ENCODE measurements at places on chromosomes 7 and 10.
A peak's percentile ranks its signal among the peaks of the same experiment; 100 is the strongest.

GRCh38 chr7:28106321-28106829 is 74.2 kb downstream of the JAZF1 start:
- peak; percentile 59 for DNase-seq

DNA sequence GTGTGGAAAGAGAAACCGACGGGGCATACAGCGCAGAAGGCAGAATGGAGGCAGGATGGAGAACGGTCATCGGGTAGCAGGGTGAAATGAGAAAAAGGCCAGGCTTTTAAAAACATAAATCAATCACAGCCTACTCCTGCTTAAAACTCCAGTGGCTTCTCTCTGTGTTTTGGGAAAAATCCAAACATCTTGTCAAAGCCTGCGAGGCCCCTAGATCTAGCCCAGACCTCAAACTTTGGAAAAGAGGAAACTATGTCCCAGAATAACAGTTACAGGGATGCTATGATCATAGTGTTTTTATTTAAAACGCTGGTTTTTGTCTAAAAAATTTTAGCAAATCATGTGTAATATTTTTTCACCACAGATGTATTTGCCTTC is 41.1 kb downstream of the PPP1R3C start:
- no peak for DNase-seq

DNA sequence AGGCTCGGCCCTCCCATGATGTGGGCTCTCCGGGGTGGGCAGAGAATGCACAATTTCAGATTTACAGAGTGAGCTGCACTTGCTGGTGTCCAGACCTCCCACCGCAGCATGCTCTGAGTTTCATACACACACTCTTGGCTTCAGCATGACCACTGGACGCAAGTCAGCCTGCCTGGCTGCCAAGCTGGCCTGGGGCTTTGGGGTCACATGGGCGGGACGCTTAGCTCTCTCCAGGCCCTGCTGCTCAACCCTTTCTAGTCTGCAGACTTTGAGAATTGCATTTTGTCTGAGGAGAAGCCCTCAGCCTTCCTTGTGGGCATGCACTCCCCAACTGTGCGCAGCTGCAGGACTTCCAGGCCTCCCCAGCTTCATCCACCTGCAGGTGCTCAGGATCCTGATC is 5.7 kb downstream of the CYP2E1 start:
- no peak for DNase-seq

- DNase-seq = no peak
Observed at GRCh38 chr10:131169146-131169545, 142.4 kb downstream of the TCERG1L start.

GRCh38 chr7:107660381-107661080 is at the start of gene SLC26A4:
SLC26A4 (plus strand) TSS chr7:107660828; CDS start chr7:107661642, 814 bp downstream.
- no peak for DNase-seq

DNA sequence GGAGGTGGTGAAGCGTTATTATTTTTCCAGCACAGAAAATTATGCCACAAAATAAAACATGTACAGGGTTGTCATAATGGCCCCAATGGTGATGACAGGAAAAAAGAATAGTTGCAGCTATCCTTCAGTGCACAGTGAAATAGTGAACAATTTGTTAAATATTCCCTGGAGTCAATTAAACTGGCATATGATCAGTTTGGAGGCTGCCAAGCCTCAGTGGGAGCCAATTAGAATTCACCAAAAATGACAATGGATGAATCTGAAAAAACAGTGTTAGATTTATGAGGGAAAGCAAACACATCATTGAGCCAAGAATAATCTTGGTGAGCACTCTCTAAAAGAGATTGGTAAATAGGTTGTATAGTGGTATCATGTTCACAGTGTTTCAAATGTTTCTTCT is 146.3 kb downstream of the OTUD1 start:
- no peak for DNase-seq

GRCh38 chr10:97867220-97867800 is 17.7 kb downstream of the GOLGA7B start:
- DNase-seq = no peak

DNA sequence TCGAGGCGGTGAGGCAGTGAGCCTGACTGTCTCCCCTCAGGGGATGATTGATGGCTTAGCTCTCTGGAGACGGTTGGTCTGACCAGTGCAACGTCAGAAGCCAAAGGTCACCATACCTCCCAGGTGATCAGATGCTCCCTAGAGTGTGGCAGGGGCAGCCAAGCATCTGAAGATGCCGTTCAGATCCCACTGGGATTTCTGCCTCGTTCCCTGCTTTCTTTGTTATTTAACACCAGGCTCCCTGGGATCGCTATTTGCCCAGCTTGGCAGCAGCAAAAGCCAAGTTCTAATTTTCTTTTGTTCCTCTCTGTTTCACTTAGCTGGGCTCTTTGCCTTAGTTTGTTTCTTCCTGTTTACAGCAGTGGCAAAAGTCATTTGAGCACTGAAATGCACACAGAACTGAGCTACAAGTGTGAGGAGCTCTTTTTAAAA is 53.5 kb upstream of the SVIL start:
- no peak for DNase-seq

- DNase-seq = no peak
Observed at GRCh38 chr7:28986028-28986764, 28.1 kb upstream of the TRIL start.

- DNase-seq = no peak
Observed at GRCh38 chr10:9149134-9149533, 1094.6 kb downstream of the GATA3 start.

DNA sequence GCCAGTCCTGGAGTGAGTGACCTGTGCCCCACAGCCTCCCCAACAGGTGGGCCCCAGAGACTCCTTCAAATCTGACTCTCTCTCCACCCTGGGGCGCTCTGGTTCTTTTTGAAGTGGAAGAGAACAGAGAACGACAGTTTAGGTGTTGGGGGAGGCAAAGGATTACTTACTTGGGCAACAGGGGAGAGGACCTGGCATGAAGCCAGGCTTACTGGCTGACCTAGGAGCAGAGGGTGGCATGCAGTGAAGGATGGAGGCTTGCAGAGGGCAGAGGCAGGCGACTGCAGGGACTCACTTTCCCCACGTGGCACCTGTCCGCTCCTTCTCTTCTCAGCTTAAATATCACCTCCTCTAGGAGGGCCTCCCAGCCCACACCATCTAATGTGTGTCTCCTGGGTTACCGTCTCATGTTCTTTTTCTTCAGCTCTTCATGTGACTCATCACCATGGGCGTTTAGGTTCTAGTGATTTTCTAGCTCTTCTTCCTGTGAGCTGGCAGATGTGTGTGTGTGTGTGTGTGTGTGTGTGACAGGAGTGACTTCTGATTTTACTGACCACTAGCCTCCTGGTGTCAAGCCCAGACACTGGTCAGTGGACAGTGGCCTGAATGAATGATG is 15.5 kb downstream of the LZTS2 start:
- DNase-seq = peak; percentile 94

DNA sequence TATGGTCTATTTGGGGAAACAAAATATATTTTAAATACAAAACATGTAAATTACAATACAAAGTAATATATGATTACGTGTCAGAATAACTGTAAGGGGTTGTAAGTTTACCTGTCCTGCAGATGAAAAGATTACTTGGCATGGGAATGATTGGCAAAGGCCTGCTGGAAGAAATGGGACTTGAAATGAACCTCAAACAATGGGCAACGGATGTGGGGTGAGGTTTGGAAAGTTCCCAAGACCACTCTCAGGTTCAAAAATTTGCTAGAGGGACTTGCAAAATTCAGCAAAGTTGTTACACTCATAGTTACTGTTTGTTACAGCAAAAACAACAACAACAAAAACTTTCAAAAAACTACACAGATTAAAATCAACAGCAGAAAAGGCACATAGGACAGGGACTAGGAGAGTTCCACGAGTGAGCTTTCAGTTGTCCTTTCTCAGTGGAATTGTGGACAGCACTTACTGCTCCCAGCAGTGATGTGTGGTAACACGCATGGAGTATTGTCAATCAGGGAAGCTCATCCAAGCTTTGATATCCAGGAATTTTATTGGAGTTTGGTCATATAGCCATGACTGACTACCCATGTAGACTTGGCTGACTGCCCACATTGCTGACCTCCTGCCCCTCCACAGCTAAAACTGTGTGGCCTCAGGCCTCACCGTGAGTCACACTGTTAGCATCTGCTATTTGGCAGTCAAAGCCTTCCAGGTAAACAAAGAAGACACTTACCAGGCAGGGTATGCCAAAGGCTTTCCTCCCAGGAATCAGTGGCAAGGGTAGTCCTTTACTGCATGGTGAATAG is 43.8 kb downstream of the EXOC6 start:
- peak; percentile 81 for DNase-seq

DNA sequence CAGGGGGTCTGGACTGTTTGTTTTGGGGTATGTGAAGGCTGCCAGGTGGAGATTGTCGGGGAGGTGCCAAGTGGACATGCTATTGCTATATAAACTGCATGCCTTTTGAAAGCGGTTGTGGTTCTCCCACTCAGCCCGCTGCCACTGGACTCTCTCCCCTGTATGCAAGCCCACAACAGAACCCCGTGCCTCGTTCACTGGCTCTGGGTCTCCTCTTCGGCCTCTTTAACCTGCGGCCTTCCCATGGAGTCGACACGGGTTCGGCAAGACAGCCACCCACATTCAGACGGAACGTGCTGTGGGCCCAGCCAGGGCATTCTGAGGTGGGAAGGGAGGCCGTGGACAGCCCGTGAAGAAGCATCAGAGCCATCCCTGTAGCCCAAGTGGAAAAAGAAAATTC is 50.3 kb downstream of the SVIL start:
- DNase-seq = no peak

DNA sequence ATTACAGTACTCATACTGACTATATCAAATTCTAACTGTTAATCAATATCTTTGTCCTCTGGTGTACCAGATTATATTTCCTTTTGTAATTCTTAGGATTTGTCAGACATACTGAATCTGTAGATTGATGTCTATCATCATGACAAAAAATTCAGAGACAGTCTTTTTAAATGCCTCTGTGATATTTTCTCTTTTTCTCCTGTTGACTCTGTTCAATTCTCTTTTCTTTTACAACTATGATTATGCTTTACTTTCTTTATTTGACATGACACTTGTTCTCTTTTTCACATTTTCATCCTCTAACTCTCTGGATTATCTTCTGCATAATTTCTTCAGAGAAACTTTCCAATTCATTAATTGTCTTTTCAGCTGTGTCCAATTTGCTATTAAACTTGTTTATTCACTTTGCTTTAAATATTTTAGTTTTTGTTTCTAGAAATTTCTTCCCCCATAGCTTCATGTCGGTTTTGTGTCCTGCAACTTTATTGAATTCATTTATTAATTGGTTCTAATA is 153.6 kb downstream of the PFKFB3 start:
- DNase-seq = no peak

DNA sequence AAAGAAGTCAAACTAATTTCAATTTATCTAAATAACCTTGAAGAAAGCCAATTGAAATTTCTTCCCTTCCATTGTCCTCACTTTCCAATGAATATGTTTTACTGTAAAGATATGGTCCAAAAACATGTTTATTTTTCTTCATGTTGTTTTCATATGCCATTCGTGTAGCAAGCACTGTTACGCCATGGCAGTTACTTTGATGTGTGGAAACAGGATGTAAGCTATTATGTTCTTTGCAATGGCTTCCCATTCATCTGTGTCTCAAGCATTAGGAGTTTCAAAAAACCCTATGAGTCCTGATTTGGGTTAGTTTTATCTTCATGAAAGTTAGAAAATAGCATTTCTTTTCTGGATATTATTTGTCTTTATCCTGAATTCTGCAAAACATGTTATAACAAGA is 31.0 kb downstream of the GPR141 start:
- no peak for DNase-seq

GRCh38 chr7:33109005-33109757 is at the start of gene RP9:
RP9 (minus strand) TSS chr7:33109404; CDS start chr7:33109372, 32 bp downstream.
- DNase-seq = peak; percentile 74

- DNase-seq = no peak
Observed at GRCh38 chr7:151784853-151785680, 91.8 kb downstream of the PRKAG2 start.

DNA sequence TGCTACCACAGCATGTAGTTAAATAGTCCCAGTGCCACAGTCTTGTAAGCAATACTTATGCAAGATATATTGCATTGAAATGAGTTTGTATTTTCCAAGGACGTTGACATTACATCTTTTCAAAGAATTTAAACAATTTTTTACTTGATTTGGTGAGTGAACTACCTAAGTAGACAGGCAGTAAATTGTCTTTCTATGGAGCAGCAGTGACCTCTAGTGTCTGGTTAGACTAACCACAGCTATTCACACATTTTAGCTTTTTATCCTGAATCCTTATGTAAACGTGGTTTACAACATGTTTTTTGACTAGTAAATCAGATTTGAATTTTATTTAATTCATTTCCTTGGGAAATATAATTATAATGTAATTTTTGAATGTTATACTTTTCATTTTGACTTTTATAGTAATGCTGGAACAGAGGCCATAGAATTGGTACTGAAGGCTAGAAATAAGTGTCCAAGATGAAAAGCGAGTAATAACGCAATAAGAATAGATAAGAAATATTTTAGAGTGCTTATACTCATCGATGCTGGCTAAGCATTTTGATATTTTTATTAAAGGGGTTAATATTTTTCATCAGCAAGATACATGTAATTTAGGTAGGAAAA is 5.6 kb downstream of the LRRTM3 start:
- peak; percentile 68 for DNase-seq

- DNase-seq = no peak
Observed at GRCh38 chr10:129754211-129755050, 209.6 kb downstream of the EBF3 start.

- DNase-seq = no peak
Observed at GRCh38 chr7:112233048-112233697, 26.7 kb downstream of the ZNF277 start.

DNA sequence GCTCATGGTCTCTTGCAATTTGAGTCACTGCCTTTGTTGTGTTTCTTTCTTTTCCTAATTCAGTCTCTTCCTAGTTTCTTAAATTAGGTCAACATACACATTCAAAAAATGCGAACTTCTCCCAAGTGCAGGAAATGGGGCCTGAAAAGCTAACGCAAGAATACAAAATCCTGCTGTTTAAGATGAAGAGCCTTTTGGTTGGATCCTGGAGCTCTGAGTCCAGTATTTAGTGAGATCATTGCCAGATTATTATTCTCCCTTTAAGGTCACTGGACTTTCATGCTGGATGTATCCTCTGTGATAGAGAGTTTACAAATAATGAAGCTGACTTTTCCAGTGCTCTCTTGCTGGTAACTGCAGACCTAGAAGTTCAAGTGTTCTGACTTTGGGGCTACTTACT is 401.9 kb upstream of the MKI67 start:
- DNase-seq = no peak

- peak; percentile 99 for DNase-seq
Observed at GRCh38 chr10:21292763-21293517, 232.5 kb downstream of the SKIDA1 start.

DNA sequence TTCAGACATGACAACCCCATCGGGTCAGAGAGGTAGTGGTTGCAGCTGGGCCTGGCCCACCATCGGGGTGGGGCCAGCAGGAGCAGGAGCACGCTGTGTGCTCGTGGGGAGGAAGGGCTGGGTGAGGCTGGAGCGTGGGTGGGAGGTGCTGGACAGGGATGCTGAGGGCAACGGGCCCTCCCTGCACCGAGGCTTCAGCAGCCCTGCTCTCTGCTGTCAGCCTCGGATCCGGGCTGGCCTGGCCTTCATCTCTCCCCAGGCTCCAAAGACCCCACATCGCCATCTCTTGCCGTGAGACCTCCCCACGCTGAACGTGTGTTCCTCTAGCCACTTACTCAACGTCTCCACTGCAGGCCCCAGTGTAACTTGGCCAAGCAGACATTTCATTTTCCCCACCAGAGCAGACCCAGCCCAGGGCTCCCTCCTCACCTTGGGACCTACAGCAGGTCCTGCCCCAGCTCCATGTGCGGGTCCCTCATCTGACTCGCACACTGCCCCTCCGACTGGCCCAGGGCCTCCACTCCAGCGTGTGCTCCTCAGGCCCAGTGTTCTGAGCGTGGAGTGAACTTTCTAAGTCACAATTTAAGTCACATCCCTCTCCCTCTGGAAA is 462.4 kb downstream of the DNAJB6 start:
- DNase-seq = no peak

All from fibroblast of skin of back (primary cell).